Urothelium cell line (cell line): ENCODE measurements at places on chromosomes 7 and 10.

DNA sequence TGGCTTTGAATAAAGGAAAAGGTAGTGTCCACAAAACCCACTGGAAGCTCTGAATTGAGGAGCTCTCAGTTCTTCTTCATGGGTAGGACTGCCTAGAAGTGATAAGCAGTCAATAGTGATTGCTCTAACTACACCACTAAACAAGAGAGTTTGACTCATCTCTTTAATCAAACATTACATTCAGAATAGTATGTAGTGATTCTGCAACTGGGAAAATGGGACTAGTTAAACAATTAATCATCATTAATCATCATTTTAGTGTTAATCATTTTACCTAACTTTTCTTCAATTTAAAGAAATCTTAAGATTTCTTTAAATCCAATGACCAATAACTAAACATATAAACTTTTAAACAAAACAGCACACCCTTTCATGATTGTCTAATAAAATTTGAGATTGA is 484.0 kb upstream of the FZD8 start:
- DNase-seq: no peak

GRCh38 chr10:78782441-78782840 is 286.3 kb upstream of the ZMIZ1 start:
- DNase-seq: no peak

DNA sequence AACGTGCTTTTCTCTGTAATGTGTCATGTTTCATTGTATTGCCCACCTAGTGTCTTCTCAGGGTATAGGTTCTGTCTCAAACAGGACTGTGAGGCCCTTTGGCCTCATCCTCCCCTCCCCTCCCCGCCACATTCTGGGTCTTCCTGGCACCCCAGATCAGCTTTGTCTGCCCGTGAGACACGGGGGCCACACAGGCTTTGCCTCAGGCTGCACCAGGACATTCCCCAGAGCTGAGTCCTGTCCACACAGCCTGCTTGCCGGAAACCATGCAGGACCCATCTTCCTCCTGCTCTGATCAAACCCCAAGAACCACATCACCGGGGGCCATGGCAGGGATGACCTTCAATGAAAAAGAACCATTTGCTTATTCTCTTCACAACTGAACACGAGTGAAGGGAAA is 18.6 kb downstream of the MAT1A start:
- no peak for DNase-seq

DNA sequence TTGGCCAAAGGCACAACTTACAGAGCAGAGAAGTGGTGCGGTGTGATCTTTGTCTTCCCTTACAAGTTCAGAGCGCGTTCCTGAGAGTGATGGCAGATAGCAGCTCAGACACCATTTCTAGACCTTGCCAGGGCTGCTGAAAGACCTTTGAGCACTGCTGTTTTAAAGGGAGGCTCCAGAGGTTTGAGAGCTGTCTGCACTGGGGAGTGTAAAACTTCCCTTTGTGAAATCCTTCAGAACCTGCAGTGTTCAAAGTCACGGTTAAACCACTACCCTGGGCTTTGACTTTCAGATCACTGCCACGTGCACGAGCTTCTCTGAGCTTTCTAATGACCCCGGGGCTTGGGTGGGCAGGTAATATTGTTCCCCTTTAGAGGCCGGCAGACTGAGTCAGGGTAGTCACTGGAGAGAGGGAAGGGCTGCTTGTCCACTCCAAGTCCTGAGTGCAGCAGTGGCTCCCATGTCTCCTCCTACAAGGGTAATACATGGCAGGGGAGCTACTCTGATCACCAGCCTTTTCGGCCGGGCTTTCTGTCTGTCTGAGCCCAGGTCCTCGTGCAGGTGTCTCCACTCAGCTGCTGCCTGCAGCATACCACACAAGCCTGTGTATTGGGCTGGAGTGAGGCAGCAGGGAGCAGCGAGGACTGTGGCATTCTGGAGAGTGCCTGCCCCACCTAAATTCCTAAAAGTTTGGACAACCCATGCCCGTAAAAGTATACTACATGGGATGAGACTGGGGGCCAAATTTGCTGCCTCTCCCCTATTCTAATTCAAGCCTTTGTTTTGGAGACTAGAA is 63.3 kb downstream of the ZMIZ1 start:
- DNase-seq: no peak

DNA sequence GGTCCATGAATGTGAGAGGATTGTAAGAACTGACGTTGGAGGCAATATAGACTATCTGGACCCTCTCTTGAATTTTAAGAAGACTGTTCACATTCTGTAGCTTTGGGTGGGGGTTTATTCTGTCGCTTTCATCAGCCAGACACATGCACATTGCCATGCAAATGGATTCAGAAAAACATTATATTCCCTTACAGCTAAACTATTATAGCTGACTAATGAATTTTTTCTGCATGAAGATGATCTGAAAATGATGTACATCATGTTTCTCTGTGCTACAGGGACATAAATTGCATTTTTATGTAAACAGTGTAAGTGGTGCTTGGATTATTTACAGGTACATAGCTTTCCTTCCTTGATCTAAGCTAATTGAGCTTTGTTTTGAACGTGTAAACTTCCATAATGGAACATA is 1.5 kb downstream of the MET start:
- DNase-seq: no peak

- no peak for DNase-seq
These were observed 25.7 kb upstream of the PRSS37 start for GRCh38 chr7:141866974-141867373.

DNA sequence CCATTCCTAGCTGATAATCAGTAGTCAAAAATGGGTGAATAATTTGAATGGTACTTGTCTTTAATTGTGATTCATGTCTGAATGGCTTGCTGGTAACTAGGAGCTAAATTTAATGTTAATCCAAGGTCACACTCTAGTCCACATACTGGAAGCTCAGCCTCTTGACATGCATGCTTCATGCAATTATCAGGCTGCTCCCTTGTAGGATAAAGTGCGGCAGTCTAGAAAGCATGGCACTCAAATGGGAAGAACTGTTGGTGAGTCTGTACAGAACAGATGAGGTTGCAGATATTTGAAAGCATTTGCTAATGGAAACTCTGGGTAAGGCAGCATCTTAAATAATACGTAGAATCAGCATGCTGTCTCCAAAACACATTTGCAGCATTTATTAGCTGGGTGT is 499.4 kb downstream of the AUTS2 start:
- DNase-seq: no peak

- DNase-seq: no peak
These were observed 75.5 kb downstream of the MAP3K8 start for GRCh38 chr10:30509508-30509907.

GRCh38 chr7:143418681-143419458 is 10.2 kb upstream of the EPHA1 start:
- DNase-seq: no peak

- no peak for DNase-seq
These were observed 6.6 kb downstream of the GPR141 start for GRCh38 chr7:37690206-37690605.

DNA sequence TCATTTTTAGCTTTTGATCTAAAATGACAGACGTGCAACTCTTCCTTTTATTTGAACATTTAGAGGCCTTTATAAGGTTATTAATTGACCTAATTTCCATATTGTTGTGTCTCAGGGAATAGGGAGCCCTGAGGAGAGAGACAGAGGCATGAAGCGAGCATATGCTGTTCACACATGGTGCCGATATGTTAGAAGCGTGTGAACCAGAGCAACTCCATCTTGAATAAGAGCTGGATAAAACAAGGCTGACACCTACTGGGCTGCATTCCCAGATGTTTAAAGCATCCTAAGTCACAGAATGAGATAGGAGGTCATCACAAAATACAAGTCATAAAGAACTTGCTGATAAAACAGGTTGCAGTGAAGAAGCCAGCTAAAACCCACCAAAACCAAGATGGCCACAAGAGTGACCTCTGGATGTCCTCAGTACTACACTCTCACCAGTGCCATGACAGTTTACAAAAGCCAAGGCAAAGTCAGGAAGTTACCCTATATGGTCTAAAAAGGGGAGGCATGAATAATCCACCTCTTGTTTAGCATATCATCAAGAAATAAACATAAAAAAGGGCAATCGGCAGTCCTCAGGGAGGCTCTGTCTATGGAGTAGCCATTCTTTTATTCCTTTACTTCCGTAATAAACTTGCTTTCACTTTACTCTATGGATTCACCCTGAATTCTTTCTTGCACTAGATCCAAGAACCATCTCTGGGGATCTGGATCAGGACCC is 80.1 kb downstream of the SEC61G start:
- DNase-seq: no peak

DNA sequence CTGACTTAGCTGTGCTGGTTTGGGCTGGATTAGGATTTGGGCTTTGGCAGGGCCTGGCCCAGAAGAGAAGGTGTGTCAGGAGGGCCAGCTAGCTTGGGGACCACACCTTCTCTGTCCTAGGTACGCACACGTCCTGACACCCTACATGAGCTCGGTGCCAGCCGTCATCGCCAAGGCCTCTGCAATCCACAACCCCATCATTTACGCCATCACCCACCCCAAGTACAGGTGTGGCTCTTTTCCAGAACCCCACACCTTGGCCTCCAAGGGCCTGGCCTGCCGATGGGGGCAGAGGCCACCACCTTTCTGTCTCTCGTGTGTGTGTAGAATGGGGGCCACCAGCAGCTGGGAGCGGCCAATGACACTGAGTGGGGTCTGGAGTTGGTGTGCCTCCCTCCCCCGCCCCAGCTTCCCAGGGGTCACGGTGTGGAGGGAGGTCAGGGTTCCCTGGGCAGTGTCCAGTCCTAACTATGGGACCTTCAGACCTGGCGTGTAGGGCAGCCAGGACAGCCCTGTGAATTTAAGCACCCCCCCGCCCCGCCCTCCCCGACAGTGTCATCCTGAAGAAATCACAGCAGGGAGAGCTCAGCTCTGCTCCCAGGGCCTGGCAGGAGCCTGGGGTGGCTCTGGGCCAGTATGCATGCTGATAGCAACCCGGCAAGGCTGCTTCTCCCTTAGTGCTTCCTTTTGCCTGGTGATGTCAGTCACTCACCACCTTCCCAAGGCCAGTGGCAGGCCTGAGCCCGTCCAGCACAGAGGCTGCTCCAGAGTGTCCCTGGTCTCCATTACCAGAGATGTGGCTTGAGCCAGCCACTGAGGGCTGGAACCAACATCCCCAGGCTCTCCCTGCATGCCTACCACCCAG is 6.9 kb upstream of the LDB3 start:
- DNase-seq: no peak

DNA sequence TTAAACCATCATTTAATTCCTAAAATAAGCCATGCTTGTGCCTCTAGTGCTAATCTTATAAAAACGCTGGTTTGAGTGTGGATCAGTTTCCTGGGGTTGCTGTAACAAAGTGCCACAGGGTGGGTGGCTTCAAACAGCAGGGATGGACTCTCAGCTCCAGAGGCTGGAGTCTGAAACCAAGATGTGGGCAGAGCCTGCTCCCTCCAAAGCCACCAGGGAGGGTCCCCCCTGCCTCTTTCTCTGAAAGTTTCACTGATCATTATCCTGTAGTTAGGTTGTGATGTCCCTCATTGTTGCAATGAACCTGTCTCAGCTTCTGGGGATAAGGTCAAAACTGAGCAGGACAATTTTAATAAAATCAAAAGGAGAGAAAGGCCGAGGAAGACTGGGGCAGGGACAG is 251.9 kb upstream of the TCERG1L start:
- DNase-seq: no peak

DNA sequence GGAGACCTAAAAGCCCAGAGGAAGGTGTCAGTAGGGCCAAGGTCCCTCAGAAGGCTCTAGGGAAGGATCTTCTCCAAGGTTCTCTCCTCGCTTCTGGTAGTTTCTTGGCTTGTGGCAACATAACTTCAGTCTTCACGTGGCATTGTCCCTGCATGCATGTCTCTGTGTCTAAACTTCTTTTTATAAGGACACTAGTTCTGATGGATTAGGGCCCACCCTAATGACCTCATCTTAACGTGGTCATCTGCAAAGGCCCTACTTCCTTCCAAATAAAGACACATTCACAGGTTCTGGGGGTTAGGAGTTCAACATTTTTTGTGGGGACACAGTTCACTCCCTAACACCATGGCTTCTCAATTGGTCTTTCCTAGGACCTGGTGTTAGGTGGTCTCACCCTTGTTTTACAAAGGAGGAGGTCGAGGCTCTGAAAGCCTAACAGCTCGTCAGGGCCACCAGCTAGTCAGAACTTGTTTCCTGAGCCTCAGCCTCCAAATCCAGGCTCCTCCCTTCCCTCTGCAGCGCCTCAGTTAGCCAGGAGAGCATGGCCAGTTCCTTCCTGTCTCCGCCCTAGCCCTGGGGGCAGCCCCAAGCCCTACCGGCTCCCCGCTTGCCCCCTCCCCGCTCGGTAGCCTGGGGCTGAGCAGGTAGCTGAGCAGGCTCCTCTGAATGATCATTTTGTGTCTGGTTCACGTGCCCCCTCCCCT is 109.7 kb upstream of the PPIF start:
- no peak for DNase-seq

DNA sequence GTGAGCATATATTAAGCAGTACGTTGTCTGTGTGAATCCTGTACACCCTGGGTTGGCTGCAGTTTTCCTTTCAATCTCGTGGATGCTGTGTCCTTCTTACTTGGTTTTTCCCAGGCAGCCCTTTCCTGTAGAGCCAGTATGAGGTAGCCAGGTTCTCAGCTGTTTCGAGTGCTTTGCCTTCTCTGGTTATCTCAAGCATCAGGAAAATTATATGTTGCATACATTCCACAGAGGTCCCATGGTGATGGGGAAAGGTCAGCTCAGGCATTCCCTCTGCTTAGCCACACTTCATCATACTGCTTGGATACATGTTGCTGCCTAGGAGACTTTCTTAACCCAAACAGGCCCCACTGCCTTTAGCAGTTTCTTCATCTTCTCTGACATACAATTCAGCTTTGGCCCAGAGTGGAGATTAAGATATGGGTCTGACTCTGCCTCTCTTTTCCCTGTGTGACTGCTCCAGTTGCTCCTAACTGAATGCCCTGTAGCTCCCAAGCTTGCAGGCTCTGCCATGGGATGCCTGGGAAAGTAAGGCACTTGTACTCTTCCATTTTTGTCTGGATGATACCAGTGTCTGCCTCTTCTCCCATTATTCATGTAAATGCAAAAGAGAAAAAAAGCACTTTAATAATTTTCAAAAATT is 11.3 kb downstream of the GNAI1 start:
- DNase-seq: no peak

- DNase-seq: no peak
These were observed 40.5 kb upstream of the RBM33 start for GRCh38 chr7:155603858-155604503.
